Activated T-cell treated with anti-CD3 and anti-CD28 coated beads for 48 hours (primary cell): ENCODE measurements at places on chromosomes 3 and 15.

- DNase-seq: no peak
These were observed 97.9 kb downstream of the PLD1 start for GRCh38 chr3:171712171-171712938.

DNA sequence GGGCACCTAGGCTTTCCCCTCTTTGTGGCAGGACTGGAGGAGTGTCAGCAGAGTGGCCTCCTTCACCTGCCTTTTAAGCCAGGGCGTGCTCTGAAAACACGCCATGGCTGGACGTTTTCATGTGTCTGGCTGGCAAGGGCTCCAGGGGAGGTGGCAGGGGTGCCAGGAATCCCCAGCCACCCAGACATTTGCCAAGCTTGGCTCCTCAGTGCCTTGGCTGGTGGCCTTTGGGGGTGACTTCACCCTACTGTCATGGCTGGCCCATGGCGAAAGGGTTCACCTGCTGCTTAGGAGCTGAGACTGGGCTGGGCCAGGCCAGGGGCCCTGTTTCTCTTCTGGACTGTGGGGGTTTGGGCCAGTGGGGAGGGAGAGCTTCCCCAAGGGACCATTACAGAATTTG lies 17.6 kb downstream of the KLF13 start:
- no peak for DNase-seq

DNA sequence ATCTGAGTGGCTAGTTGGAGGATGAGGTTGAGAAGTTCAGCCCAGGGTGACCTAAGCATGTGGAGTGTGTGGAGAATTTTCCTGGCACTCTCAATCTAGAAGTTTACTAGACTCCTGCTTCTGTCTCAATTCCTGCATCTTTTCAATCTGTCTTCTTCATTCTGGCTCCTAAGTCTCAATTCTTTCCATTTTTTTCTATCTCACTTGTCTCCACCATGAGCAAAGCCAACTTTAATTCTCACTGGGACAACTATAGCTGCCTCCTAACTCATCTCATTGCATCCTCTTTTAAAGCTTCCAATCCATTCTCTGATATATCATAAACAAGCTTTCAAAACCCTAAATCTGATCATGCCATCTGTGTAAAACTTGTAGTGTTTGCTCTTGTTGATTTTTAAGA lies 569.3 kb downstream of the NAALADL2 start:
- DNase-seq: no peak

DNA sequence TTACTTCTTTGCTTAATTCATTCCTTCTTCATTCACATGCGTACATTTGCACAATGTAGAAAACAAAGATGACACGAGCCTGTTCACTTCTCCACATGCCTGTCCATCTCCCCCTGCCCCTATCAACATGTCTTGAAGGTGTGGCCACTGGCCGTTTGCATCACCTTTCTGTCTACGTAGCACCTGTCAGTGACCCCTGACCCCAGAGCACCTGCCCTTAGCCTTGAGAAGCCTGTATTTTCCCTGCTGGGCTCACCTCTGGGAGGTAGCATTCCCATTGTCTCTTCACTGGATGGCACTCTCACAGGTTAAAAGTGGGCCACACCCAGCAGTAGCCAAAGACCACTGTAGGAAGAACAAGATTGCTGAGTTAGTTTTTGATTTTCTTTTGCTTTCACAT lies 234.1 kb downstream of the THSD4 start:
- no peak for DNase-seq

DNA sequence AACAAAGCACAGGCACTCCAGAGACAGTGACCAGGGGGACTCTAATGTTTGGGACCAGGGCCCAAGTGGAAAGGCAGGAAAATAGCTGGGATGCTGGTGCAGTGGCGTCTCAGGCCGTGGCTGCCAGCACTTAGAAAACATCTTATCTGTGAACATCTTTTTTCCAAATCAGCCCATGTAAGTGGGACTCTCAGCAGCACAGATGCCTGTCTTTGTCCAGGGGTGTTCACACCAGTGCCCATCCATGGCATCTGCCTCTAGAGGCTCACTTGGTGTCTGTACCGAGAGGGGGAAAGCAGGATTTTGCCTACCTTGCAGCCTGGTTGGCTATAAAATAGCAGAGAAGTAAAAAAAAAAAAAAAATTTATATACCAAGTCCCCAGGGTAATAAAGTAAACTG lies 26.7 kb downstream of the SLC12A8 start:
- DNase-seq: no peak

- DNase-seq: no peak
These were observed 204.0 kb upstream of the WNT5A start for GRCh38 chr3:55691141-55691540.

DNA sequence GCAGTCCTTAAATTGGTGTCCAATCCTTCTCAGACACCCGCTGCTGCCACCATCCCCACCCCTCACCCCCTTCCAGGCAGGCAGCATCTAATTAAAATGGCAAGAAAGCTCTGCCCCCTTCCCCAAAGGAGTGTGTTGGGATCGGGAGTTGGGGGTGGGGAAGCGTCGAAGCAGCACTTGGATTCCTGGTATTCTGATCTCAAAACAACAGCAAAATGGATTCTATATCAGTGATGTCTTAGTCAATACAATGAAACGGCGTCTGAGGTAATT lies 1.4 kb downstream of the TNIK start:
- DNase-seq: no peak
